ENCODE measurements at places on chromosomes 1 and 21.

- DNase-seq: no peak
Observed at GRCh38 chr1:185314411-185314810, 2.6 kb downstream of the IVNS1ABP start.

DNA sequence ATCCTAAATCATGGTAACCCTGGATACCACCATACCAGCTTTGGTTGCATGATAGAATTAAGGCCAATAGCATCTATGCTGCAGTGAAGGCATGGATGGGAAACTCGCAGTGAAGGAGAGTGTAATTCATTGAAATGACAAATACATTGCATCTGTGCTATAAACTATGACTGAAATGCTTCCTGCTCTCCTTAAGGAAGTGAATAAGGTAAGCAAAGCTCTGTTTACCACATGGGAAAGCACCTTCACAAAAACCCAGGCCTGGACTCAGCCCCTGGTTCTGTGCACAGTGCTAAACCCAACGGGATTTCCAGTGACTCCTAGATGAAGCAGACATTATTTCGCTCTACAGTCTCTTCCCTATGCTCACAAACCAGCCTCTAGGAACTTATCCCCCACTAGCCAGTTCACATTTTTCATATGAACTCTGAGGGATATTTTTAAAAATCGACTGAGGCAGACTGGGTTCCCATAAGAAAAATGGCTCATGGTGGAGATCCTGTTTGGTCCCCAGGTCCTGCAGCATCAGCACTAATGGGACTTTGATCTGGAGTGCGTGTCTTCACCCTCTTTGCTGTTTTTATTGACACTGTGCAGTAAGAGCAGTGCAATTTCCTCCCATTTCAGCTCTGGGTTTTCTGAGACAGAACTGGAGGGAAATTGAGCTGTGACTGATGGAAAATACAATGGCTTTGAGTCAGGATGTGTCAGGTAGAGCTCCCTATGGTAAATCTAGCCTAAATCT lies 362.7 kb downstream of the SIPA1L2 start:
- DNase-seq: no peak

DNA sequence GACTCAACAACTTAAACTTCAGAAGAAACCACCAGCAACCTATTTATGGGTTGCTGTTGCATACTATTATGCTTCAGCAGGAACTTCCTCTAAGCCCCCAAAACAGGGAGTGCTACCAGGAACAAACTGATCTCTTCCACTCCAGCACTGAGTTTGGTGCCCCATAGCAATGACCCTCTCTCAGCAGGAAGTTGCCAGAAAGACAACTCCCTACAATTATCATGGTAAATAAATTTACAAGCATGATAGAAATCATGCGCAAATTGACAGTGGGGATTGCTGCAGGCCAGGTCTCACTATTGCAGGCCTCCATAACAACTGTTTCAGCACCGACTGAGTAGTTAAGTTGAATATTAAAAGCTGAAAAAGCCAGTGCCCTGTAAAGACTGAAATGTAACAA lies 180.6 kb downstream of the PLA2G4A start:
- DNase-seq: no peak

DNA sequence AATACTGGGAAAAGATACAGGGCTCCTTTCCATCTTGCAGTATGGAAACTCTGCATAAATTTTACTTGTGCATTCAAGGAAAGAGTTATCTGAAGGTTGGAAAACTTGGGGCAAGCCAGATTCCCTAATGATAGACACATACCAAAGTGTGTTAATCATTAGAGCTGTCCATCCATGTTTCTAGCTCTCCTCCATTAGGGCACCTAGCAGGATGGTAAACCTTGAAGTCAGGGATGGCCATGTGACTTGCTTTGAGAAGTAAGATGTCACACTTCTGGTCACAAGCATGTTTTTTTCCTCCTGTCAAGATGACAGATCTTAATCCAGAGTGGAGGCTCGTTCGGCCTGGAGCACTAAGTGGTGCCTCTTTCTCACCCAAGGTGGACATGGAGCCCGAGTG lies 241.9 kb upstream of the RUNX1 start:
- no peak for DNase-seq

DNA sequence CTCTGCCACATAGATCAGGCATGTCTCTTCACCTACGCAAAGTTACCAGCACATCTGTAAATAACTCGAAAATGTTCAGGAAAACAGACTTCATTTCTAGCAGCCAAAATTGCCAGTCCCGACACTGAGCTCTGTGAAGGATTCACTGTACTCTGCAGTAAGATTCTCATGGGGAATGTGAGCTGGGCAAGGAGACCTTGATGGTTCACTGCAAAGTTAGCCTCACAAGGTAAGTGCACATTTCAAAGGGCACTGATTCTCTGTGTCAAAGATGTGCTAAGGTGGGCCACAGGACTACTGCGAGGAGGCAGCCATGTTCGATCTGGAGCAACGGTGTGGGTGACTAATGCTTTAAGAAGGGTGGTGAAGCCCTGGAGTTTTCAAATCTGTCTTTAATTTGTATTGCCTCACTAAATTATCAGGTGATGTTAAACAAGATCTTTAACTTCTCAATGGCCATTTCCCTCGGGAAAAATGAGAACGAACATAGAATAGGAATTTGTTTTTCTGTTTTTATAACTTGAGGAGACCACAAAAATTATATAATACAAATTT lies 25.2 kb downstream of the STPG1 start:
- no peak for DNase-seq

- no peak for DNase-seq
Observed at GRCh38 chr21:16978309-16978895, 534.4 kb upstream of the CXADR start.

DNA sequence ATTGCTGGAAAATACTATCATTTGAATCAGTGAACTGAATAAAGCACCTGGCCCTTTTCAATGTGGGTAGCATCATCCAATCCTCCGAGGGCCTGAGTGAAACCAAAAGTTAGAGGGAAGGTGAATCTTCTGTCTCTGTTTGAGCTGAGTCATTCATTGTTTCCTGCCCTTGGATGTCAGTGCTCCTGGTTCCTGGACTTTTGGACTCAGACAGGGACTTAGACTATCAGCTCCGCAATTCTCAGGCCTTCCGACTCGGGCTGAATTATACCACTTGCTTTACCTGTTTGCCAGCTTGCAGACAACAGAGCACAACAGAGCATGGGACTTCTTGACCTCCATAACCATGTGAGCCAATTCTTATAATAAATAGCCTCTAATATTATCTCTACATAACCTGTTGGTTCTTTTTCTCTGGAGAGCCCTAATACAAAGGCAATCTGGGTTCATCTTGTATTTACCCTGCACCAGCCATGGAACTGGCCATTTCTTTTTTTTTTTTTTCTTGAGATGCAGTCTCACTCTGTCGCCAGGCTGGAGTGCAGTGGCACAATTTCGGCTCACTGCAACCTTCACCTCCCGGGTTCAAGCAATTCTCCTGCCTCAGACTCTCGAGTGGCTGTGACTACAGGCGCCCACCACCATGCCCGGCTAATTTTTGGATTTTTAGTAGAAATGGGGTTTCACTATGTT lies 19.2 kb upstream of the VASH2 start:
- no peak for DNase-seq

- DNase-seq: no peak
Observed at GRCh38 chr1:181044449-181044966, 10.7 kb downstream of the MR1 start.

DNA sequence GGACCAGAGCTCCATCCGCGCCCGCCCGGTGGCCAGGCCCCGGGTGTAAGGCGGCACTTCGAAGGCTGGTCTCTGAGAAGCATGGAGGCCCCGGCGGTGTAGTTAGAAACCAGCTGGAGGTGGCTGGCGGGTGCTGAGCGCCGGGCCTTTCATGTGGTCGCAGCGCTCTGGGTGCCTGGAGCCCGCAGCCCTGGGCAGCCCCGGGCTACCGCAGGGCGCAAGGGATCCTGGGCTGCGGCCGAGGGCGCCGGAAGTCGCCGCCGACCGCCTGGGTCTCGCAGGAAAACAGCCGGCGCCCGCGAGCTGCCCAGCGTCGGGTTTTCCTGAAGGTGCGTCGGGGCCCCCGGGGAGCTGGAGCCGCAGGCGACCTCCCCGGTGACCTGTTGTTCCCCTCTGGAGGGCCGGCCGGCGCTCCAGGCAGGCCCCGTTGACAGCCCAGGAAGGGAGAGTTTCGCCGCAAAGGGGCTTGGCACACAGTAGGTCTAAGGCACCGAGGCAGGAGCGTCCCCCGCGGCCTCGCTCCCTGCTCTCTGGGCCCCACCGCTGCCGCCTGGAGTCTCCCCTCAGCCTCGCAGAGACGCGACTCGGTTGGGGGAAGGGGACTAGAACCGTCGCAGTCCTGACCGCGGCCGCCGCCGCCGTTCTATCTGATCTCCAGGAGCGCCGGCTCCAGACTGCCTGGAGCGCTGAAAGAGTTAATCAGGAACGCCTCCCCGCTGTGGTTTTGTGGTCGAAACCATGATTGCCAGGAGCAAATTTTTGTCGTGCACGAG lies 2.7 kb downstream of the GRHL3 start:
- DNase-seq: peak; percentile 67

All from activated CD4-positive, alpha-beta T cell treated with anti-CD3 and anti-CD28 coated beads for 24 hours (primary cell).